ENCODE measurements at places on chromosomes 16 and 17.

DNA sequence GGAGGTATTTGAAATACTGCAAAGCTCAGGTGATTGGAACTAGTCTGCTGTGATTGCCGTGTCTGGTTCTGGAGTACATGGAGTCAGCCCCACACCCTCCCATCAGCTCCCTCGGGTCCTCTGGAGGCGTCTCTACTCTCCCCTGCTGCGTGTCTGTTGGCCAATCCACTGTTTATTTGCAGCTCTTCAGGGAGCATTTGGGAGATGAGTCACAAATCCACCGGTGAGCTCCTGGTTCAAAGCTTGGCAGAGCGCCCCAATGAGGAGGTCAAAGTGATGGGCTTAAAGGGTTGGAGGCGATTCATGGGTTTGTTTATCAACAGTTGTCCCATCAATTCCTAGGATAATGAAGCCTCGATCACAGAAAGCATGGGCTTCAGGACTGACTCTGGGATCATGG lies 14.6 kb downstream of the CALB2 start:
- DNase-seq, result no peak

DNA sequence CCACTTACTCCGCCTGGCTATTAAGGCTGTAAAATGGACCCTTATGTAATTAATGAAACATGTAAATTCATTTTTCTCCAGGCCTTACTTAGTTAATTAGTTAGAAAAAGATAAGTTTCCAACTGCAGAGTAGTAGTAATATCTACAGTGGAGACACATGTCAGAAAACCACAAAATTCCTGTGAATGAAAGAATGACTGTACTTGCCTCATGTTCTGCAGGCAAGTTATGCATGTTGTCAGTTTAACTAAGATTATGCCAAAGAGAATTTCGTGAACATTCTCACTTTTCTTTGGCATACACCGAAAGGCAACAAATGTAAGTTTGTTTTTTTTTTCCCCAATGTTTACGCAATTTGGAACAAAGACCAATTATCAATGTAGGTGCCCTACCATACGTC lies 16.8 kb upstream of the CCL1 start:
- no peak for DNase-seq

DNA sequence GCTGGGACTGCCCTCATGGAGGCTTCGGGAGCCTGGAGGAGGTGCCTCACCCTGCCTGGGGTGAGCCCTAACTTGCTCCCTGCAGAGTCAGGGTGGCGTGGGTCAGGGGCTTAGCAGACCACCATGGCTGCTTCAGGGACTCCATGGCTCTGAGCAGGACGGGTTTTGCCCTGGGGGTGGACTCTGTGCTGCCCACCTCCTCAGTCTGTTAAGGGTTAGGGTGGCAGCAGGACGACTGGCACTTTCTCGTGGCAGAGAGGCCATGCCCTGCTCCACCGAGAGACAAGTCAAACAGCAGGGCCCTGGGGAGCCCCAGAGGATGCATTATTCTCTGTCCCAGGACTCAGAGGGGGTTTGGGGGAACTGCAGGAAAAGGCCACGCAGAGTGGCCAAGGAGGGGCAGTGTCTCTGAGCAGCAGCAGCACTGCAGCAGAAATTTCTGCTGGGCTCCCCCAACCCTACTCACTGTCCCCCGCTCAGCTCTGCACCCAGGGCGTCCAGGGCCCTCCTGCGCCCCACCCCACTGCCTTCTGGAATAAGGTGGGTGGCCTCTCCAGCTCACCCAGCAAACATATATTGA lies 1.8 kb upstream of the PRSS22 start:
- no peak for DNase-seq

DNA sequence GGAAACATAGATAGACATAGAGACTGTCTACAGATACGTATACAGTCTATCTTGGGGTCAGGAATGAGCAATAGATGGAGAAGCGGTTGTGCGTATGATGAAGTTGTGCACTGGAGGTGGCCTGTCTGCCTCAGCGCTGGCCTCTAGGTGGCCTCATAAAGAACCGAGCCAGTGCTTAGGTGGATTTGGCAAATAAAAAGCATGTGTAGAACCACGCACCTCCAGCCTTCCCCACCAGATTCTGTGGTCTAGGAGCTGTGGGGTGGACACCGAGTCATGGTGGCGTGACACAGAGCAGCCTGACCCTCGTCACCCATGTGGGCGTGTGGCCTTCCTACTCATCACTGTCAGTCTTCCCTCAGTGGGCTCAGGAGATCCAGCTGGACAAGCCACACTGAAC lies 34.0 kb downstream of the PGS1 start:
- no peak for DNase-seq

GRCh38 chr16:67683767-67684166 lies 17.2 kb downstream of the C16orf86 start:
- no peak for DNase-seq

DNA sequence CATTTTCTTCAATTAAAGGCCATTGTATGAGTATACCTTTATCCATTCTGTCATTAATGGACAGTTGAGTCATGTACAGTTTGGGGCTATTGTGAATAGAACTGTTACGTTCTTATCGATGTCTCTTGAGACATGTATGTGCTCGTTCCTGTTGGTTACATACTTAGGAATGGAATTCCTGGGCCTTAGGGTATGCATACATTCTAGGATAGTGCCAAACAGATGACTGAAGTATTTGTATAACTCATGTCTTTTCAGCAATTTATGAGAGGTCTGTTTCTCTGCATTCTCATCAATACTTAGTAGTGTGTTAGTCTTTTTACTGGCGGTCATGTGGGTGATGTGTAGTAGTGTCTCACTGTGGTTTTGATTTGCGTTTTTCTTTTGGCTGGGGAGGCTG lies 81.2 kb downstream of the USP22 start:
- no peak for DNase-seq

DNA sequence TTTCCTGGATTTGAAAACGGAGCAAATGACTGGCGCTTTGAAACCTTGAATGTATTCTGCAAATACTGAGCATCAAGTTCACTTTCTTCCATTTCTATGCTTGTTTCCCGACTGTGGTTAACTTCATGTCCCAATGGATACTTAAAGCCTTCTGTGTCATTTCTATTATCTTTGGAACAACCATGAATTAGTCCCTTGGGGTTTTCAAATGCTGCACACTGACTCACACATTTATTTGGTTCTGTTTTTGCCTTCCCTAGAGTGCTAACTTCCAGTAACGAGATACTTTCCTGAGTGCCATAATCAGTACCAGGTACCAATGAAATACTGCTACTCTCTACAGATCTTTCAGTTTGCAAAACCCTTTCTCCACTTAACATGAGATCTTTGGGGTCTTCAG lies 32.3 kb downstream of the BRCA1 start:
- DNase-seq, result no peak

GRCh38 chr16:53844804-53845203 lies 140.8 kb downstream of the FTO start:
- DNase-seq, result no peak

DNA sequence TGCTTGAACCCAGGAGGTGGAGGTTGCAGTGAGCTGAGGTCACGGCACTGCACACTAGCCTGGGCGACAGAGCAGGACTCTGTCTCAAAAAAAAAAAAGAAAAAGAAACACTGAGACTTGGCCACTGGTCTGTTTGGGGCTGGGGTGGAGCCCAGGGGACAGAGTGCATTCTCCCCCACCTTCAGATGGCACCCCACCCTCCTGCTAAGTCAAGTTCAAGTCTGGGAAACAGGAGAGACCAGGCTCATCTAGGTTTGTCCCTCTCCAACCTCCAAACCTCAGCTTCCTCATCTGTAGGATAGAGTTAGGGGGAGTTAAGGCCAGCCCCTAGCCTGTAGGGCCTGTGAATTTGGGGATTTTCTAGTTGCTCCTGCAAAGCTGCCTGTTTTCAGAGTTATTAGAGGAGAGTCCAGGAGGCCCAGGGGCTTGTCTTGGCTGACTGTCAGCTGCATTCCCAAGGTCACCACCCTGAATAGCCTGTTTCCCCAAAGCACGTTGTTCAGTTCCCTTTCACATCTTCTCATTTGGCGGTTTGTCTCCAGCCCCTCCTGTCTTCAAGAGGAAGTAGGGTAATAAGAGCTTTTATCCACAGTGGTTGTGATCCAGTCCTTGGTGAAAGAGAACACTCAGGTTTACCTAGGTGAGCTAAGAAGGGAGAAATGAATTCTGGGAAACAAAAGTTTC lies 2.2 kb downstream of the MT3 start:
- DNase-seq, result no peak

DNA sequence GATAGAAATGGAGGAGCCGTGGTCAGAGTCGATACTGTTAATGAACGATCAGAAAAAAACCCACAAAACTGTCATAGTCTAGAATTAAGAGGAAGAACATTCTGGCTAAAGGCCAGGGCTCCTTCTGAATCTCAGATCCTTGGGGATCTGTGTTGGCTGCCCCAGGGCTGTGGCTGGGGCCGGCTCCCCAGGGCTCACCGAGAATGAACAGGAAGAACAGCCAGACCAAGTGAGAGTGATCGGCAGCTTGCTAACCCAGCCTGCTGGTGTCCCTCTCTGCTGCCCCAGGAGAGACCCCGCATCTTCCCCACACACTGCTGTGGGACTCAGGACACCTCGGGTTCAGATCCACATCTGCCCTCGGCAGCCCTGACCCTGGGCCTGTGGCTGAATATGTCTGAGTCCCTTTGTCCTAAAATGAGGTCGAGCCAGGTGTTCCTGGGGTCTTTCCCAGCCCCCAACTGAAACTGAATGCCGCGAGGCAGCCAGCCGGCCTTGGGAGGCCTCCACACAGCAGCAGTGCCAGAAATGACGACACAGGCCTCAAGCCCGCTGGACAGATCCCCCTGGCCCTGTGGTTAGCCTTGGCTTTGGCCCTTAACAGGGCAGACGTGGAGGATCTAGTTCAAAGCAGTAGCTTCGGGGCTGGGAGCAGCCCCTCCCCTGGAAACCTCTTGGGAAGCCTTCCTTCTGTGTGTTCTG lies 23.9 kb upstream of the CLEC18A start:
- no peak for DNase-seq

DNA sequence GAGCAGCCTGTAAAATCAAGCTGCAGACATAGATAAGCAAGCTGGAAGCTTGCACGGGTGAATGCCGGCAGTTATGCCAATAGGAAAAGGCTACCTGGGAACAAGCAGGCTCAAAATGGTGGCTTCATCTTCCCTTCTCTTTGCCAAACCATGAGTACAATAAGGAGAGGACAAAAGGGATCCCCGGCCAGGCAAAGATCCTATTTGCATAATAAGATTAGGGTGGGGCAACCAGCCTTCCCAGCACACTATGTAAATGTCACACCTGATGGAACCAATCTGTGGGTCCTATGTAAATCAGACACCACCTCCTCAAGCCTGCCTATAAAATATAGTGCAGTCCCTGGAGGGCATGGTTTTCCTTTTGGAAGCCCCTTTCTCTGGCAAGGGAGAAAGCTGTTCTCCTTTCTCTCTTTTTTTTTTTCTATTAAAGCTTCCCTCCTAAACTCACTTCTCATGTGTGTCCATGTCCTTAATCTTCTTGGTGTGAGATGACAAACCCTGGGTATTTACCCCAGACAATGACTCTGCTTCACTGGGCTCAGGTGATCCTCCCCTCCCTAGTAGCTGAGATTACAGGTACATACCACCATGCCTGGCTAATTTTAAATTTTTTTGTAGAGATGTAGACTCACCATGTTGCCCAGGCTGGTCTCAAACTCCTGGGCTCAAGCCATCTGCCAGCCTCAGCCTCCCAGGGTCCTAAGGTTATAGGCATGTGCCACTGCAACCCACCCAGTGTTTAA lies 44.2 kb downstream of the PSMD12 start:
- no peak for DNase-seq

- no peak for DNase-seq
These were observed 28.8 kb downstream of the RNF43 start for GRCh38 chr17:58388302-58389190.

- no peak for DNase-seq
These were observed 92.6 kb downstream of the RPTOR start for GRCh38 chr17:80637048-80637781.

DNA sequence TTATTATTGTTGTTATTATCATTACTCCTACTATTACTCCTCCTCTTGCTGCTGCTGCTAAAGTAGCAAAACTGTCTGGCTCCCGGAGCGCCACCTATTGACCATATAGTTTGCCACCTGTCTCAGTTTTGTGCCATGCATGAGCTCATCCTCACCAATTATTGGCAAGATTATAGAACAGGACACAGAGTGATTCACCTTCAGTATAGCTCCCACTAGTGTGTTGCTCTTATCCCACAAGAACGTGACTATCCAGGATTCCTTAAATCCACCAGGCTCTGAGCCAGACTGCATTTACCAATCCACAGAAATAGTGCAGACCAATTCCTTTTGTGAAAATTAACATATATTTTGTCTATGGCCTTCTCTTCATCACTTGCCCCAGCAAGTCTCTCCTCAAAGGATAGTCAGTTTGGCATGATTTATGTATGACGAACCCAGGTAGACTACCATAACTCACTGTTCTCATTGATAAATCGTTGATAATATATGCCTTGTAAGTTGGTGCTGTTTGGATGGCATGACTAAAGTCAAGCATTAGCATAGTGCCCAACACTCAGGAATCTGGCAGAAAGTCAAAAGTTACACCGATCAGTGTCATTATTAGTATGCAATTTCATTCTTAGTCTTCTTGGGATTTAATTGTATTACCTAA lies 405.5 kb upstream of the HSBP1 start:
- no peak for DNase-seq

DNA sequence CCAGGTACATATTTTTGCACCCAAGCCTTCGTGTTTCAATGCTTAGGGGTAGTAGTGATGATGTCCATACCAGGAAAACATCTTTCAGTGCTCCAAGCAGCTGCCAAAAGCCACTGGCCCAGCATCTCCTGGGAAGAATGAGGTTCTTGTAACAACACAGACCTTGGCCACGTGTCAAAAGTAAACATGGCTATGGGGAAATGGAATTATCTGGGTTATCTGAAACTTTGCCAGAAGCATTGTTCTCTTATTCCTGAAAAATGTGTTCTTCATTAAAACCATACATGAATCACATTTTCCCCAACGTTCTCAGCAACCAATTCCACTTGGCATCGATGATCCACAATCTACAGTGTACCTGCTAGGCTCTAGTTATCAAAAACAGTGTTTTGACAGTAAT lies 524.2 kb upstream of the EEF2KMT start:
- no peak for DNase-seq

GRCh38 chr17:31513731-31514427 lies 122.4 kb downstream of the RAB11FIP4 start:
- DNase-seq, result no peak

DNA sequence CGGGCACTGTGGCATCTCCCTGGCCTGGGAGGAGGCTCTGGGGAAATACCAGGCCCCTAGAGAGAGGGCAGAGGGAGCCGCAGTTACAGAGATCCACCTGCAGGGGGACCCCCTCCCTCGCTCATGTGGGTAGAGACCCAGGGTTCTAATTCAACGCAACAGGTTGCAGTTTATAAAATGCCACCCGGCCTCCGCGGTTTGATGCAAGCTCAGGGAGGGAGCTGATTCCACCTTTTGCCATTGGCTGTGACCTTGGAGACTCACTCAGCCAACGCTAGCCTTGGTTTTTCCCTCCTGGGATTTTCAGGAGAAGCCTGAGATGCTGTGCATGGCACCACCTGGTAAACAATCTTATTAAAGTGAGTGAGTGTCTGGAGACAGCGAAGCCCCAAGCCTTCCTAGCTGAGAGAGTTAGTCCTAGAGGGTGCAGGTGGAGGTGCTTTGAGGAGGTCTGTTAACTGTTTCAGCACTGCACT lies 12.1 kb downstream of the TTLL6 start:
- DNase-seq, result peak; percentile 35

GRCh38 chr17:27338536-27338985 lies 44.6 kb downstream of the WSB1 start:
- DNase-seq, result no peak

GRCh38 chr17:81683208-81683583 lies 401 bp downstream of the ARL16 start:
- DNase-seq, result no peak

Data from stimulated activated CD4-positive, alpha-beta T cell treated with anti-CD3 and anti-CD28 coated beads, Interleukin-2, amount 100 ng/mL, for 4 hours (primary cell).